ENCODE measurements at places on chromosomes 3 and 15.
A peak's percentile ranks its signal among the peaks of the same experiment; 100 is the strongest.

DNA sequence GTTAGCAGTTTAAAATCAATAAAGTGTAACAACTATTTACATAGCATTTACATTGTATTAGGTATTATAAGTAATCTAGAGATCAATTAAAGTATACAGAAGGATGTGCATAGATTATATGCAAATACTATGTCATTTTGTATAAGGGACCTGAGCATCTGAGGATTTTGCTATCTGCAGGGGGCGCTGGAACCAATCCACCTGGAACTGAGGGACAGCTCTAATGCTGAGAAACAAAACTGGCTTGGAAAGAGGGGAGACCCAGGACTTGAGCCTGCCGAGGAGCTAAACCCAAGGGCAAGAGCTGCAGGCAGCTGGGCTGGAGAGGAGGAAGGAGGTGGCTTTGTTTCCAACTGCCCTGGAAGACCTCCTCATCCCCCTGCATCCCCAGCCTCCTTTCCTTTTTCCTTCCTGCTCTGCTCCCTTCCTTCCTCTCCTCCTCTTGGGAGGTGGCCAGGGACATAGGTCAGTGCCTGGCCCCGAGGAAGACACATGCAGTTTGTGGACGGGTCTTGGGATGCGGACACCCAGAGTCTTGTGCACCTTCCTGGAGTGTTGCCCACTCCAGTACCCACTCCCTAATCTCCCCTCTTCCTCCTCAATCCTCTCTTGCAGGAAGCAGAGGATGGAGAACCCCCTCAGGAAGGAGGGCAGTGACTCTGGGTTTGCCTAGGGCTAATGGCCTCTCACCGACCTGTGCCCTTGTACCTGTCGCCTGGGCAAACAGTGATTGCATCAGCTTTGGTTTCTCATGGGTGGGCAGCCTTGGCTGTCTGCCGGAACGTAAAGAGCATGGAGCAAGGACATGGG lies 825 bp upstream of the RTP3 start:
- DNase-seq: no peak

DNA sequence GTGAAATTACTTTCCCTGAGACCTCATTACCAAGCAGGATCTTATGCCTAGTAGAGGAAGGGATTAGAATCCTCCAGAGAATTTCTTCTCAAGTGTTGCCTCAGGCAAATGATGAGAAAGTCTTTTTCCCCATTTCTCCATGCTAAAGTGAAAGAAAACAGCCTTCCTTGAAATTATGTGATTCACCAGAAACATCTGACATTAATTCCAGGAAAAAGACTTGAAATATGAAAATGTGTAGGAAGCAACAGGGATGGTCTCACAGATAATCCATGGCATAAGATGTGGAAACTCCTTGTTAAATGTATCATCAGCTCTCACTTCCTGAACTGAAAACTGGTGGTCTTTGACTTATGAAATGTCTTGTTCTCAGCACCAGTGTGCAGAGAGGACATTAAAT lies 17.9 kb upstream of the ABI3BP start:
- no peak for DNase-seq

- DNase-seq: no peak
Measured at GRCh38 chr15:33146051-33146450, 48.5 kb downstream of the FMN1 start.

DNA sequence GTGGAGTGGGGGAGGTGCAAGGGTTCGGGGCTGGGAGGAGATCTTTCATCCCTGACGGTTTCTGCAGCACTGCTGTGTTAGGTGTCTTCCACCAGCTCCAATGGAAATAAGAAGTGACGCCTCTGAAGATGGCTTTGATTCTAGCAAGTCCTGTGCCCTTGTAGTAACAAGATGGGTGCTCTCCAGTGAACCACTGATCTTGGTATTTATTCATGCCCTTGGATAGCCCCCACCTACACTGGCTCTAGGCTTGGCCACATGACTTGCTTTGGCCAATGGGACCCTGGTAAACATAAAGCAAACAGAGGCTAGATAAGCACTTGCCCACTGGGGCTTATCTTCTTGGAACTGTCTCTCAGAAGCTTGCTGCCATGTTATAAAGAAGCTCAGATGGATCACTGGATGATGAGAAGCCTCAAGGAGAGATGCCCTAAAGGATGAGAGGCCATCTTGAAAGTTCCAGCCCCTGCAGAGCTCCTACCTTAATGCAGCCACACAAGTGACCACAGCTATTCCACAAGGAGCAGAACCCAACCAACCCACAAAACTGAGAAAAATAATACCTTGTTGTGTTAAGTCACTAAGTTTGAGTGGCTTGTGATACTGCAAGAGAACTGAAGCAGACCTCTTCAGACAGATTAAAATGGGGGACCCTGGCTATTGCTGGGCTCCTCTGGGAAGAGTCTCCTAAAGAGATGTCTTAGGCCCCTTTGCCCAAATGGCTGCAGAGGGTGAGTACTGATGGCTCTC lies 137.9 kb downstream of the PDCD6IP start:
- no peak for DNase-seq

- DNase-seq: peak; percentile 77
Measured at GRCh38 chr15:59401824-59402569, 29.3 kb upstream of the MYO1E start.

GRCh38 chr3:37996785-37997301 lies 6.3 kb downstream of the VILL start:
- DNase-seq: no peak

- peak; percentile 32 for DNase-seq
Measured at GRCh38 chr3:196837819-196838420, 29.8 kb upstream of the SENP5 start.

GRCh38 chr3:171526146-171526545 lies 65.9 kb upstream of the TNIK start:
- no peak for DNase-seq

All from COR-L47 (cell line).